Breast epithelium (tissue), 4 donors: ENCODE measurements at places on chromosomes 5 and 9.

DNA sequence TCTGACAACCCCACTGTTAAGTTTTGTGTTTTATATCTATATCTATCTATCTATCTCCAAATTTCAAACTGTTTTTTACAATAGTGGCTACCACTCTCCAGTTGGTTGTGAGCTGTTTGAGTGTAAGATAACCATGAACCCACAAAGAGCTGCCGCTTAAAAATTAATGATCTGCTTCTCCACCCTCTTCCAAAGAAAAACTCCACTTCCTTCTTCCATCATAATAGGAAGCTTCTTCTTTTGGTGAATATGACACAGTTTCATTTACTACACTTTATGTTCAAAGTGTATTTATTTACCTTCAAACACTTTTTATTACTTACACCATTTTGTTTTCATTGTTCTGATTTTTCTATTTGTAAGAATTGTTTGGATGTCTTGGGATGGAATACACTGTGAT is 37.9 kb downstream of the SPZ1 start:
- H3K4me3 ChIP-seq: no peak overlapping the region
- no peak for DNase-seq
- no peaks in the 10 kb centered on the region for H3K4me1 ChIP-seq
- H3K36me3 ChIP-seq: no peaks in the 10 kb centered on the region
- H3K27ac ChIP-seq: no peak overlapping the region

DNA sequence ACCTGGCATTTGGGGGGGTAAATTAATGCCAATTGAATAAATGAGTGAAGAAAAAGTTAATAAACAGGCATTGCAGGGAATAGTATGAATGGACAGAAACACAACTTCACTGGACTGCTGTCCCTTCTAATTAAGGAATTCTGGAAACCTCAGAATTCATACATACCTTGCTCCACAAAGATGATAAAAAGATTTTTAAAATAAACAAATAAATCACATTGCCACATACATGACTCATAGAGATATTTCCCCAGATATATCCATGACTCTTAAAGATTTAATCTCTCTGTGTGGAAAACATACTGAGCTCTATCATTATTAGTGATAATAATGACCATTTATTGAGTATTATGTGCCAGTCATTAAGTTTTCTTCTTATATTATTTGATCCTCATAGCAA is 469.0 kb upstream of the MEF2C start:
- H3K4me1 ChIP-seq: no peaks in the 10 kb centered on the region
- no peak overlapping the region for H3K27ac ChIP-seq
- H3K4me3 ChIP-seq: no peak overlapping the region
- DNase-seq: no peak

DNA sequence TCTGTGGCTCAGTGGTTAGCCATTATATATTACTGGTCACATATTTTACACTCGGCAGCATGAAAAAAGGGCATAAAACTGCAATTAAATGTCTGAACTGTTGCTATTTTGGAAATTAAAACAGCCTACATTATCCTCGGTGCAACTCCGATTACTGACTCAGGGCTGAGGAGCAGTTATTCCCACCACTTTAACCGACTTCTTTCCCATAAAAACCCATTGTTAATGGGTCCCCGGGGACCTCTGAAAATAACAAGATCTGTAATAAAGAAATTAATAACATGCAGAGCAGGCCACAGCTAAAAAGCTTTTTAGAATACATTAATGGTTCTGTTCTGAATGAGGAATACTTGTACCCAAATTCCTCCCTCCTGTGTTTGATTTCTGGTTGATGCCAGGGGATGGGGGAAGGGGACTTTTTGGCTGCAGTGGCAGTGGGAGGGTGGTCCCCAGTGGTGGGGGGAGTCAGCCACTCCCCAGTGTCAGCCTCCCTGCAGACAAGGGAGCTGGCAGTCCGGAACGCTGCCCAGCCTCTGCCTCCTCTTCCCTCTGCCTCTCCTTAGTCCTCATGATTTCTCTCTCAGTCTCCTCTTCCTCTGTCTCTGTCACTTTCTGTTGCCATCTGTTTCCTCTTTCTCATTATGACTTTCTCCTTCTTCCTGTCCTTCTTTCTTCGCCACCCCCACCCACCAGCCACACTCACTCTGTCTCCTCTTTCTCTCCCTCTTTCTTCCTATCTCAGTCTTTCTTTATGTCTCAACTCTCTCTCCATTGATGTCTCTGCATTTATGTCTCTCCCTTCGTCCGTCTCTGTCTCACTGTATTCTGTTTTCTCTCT is 59.0 kb upstream of the ZBTB43 start:
- H3K4me3 ChIP-seq: no peak overlapping the region
- no peaks in the 10 kb centered on the region for H3K4me1 ChIP-seq
- H3K27me3 ChIP-seq: no peaks in the 10 kb centered on the region
- no peak for DNase-seq

DNA sequence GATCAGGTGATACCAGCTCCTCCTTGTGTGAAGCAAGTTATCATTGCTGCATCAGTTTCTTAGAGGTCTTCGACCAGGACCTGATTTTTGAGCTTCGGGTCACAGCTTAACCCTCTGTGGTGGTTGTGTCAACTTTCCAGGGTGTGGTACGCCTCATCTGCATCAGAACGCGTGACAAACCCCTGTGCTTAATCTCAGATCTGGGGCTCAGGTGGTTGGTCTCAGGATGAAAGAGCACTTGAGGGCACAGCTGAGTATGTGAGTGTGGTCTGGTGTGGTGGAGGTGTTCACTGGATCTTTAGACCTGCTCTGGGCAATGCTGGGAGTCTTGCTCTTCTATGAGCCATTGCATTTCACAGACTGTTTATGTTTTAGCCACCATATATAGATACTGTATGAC is 64.1 kb downstream of the OSTF1 start:
- H3K27ac ChIP-seq: no peak overlapping the region
- H3K36me3 ChIP-seq: no peaks in the 10 kb centered on the region
- H3K27me3 ChIP-seq: no peaks in the 10 kb centered on the region
- no peak overlapping the region for H3K4me3 ChIP-seq
- H3K4me1 ChIP-seq: no peaks in the 10 kb centered on the region
- DNase-seq: no peak

DNA sequence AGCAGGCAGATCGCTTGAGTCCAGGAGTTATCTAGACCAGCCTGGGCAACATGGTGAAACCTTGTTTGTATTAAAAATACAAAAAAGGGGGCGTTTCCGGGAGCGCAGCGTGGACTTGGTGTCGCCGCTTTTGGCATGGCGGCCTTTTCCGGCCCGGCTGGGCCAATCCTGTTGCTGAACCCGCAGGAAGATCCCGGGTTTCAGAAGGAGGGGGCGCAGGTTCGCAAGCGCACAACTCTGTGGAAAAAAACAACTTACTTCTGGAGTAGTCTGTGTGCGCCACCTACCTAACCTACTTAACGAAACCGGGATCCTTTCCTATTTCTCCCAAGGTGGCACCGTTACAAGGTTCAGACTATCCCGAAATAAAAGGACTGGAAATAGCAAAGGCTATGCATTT is 198.6 kb downstream of the MSX2 start:
- H3K36me3 ChIP-seq: no peaks in the 10 kb centered on the region
- H3K27ac ChIP-seq: no peak overlapping the region
- no peak overlapping the region for H3K4me3 ChIP-seq

DNA sequence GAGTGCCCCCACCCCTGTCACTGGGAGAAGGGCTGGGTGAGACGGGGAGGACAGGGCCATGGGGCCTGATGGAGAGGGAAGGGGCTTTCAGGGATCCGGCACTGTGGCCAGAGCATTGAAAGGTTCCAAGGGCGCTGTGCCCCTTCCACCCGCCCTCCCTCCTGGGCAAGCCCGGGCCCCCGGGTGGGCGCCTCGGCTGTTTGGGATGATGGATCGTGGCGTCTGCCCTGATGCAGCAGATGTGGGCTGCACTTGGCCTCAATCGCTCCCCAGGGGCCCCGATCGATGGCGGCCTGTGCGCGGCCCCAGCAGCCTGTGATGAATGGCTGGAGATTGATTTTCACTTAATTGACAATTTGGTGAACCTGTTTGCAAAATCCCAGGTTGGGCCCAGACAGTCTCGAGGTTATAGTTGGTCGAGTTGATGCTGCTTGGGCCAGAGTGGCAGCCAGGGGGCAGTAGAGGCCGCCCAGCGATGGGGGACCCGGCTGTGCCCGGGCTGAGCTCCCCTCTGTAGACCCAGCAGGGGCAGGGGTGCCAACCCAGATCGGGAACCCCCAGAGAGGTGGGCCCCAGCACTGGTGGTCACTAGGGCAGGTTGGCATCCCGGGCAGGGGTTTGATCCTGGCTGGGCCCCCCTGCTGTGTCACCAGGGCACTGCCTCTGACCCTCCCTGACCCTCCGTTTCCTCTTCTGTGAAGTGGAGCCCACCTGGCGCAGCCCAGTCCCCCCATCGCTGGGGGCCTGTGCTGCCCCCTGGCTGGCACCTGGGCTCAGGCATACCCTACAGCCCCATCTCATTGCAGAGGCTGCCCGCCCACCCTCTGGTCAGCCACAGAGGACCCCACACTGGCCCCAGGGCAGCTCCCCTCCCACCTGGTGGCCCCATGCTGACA is 34.7 kb downstream of the LHX3 start:
- H3K27me3 ChIP-seq: no peaks in the 10 kb centered on the region
- no peak overlapping the region for H3K27ac ChIP-seq
- no peaks in the 10 kb centered on the region for H3K36me3 ChIP-seq
- DNase-seq: no peak
- H3K4me3 ChIP-seq: no peak overlapping the region

GRCh38 chr5:113608113-113608596 is 94.7 kb downstream of the YTHDC2 start:
- DNase-seq: no peak
- no peak overlapping the region for H3K27ac ChIP-seq
- peaks cover 4% of the 10 kb centered on the region for H3K27me3 ChIP-seq
- H3K4me3 ChIP-seq: no peak overlapping the region
- H3K36me3 ChIP-seq: no peaks in the 10 kb centered on the region

GRCh38 chr5:68374796-68375518 is 159.4 kb downstream of the PIK3R1 start:
- no peak for DNase-seq
- no peaks in the 10 kb centered on the region for H3K36me3 ChIP-seq
- H3K27me3 ChIP-seq: no peaks in the 10 kb centered on the region
- H3K27ac ChIP-seq: peak overlapping the region; percentile 45
- peaks cover 9% of the 10 kb centered on the region for H3K4me1 ChIP-seq
- H3K4me3 ChIP-seq: no peak overlapping the region

DNA sequence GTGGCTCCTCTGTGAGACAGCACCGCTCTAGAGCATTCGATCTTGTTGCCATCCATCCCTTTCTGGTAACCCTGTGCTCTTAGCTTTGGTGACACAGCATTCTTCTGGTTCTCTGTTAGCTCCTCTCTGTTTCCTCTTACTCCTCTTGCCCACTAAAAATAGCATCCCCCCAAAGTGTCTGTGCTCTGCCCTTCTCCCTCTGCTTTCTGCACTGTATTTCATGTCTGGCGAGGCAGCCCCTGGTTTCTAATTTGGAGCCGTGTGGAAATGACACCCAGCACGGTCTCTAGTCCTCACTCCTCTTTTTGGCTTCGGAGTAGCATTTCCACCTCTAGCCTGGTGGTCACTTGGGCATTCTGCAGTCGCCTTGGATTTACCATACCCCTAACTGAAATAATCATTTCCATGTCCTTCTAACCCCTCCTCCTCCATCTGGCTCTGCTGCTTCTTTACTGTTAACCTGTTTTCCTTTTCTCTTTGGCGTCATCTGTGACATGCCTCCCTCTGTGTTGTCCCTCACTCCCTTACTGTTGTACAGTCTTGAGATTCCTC is 23.8 kb downstream of the NPR3 start:
- no peaks in the 10 kb centered on the region for H3K4me1 ChIP-seq
- H3K4me3 ChIP-seq: no peak overlapping the region
- H3K27me3 ChIP-seq: no peaks in the 10 kb centered on the region
- no peak overlapping the region for H3K27ac ChIP-seq
- no peaks in the 10 kb centered on the region for H3K36me3 ChIP-seq
- DNase-seq: no peak

DNA sequence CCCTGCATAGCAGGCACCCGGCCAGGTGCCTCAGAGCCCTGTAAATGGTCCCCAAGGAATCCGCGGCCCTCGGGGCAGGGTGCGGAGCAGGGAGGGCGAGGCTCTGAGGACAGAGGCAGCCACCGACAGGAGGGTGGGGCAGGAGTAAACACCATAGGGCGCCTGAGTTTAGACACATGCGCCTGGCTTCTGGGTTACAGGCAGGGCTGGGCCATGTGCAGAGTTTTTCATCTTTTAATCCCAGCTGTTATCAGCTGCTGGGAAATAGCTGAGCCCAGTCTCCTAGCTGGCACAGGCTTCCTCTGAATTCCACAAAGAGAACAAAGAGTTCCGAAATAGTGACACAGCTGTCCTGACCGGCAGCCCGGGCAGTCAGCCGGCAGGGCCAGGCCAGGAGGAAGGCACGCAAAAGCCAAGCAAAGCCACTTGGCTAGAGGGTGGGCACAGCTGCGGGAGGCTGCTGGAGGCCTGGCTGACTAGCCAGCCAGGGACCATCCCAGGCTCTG is 98.9 kb upstream of the PHYKPL start:
- no peaks in the 10 kb centered on the region for H3K4me1 ChIP-seq
- H3K36me3 ChIP-seq: no peaks in the 10 kb centered on the region
- DNase-seq: peak; percentile 57

- no peaks in the 10 kb centered on the region for H3K36me3 ChIP-seq
- no peak for DNase-seq
- H3K4me3 ChIP-seq: no peak overlapping the region
- no peak overlapping the region for H3K27ac ChIP-seq
Measured at GRCh38 chr9:15484802-15485201, 26.0 kb downstream of the PSIP1 start.

- no peak overlapping the region for H3K4me3 ChIP-seq
- H3K36me3 ChIP-seq: no peaks in the 10 kb centered on the region
- peaks cover 43% of the 10 kb centered on the region for H3K4me1 ChIP-seq
- peak; percentile 46 for DNase-seq
- no peaks in the 10 kb centered on the region for H3K27me3 ChIP-seq
Measured at GRCh38 chr9:134059661-134060395, 8.0 kb downstream of the BRD3 start.

- no peak for DNase-seq
- H3K27me3 ChIP-seq: peaks cover 40% of the 10 kb centered on the region
- no peaks in the 10 kb centered on the region for H3K36me3 ChIP-seq
- peak overlapping the region; percentile 46 for H3K4me3 ChIP-seq
Measured at GRCh38 chr9:137236936-137237421, 4.1 kb upstream of the TUBB4B start.

DNA sequence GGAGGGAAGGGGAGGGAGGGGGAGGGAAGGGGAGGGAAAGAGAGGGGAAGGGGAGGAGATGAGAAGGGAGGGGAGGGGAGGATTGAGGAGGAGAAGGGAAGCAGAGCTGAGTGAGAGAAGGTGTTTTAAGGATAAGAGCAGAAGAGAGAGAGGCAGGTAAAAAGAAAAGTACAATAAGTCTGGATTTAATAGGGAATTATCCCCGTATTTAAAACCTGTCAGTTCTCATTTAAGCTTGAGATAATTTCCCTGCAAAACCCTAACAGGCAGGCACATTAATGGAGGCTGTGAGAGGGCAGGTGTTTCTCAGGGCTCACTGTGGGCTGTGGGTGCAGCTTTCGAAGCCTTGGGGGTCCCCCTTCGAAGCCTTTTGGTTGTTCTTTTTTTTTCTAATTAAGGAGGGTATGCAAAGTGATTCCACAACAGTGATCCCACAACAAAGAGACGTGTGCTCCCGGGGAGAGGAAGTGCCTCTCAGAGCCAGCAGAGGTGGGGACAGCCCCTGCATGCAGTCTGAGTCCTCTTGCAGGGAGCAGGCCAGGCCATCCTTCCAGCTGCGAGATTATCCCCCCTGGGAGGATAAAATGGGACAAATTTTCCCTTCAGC is 317.9 kb upstream of the IRX1 start:
- no peaks in the 10 kb centered on the region for H3K36me3 ChIP-seq
- no peaks in the 10 kb centered on the region for H3K4me1 ChIP-seq
- H3K27ac ChIP-seq: no peak overlapping the region
- peaks cover 19% of the 10 kb centered on the region for H3K27me3 ChIP-seq
- H3K4me3 ChIP-seq: no peak overlapping the region
